Sigmoid colon (tissue), 7 donors: ENCODE measurements at places on chromosomes 4 and X. TPM values are rescaled to one million over a fixed set of nuclear protein-coding genes. Genes with fewer than 3 reads are reported as not detected.

The GASK1B gene
- total RNA-seq = 59.5 TPM

The SLC25A5 gene
- 356 TPM for total RNA-seq

DNA sequence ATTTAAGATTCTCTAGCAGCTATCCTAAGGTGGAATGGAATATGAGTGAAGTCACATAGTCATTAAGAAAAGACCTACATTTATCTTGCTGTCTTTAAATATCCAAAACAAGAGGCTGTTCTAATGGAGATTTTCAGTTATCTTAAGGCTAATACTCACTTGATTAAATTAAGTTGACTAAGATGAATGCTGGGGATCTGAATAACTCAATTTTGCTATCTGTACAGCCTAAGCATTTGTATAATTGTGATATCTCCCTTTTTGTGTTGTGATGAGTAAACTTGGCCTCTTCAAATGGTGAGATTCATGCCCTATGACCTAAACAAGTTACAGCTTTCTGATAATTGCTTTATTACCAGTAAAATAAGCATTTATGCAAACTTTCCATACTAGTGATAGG is 13.6 kb upstream of the GUCY1A1 start:
- H3K4me3 ChIP-seq = no peak overlapping the region
- no peaks in the 10 kb centered on the region for H3K4me1 ChIP-seq
- no peaks in the 10 kb centered on the region for H3K36me3 ChIP-seq
- H3K27me3 ChIP-seq = no peaks in the 10 kb centered on the region

DNA sequence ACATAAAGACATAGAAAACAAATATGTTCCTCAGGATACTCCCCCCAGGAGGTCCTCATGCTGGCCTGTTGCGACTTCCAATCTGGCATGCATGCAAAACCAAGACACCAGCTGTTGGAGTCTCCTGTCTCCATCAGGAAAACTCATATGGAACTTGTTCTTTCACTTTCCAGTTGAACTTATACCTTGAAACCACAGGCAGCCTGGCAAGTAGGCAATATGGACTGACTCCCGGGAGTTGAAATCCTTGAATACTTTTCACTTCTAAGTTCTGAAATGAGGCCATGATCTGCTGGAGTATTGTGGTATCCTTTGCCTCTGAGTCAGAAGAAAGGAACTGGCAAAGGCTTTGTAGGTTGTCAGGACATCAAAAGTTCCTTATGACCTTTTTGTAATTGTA is 444.2 kb downstream of the IDS start:
- H3K27me3 ChIP-seq = no peaks in the 10 kb centered on the region
- no peak for DNase-seq
- no peak overlapping the region for H3K27ac ChIP-seq
- H3K4me3 ChIP-seq = no peak overlapping the region

DNA sequence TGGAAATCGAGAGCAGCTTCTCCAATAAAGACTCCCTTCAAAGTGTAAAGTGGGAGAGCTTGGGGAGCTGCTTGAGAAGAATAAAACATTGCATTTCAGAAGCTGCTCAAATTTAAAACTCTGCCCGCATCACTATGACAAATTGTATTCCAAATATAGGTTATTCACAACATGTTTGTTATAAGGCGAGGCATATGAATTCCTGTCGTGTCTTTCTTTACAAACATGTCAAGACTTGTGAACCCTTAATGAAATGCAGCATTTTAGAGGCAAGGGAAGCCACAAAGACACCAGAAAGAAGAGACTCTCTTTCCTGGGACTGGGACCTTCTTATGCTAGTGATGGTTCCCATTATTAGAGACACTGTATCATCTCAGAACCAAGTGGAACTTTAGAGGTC is 311.2 kb downstream of the DHX15 start:
- no peaks in the 10 kb centered on the region for H3K27me3 ChIP-seq
- H3K27ac ChIP-seq = no peak overlapping the region
- no peaks in the 10 kb centered on the region for H3K36me3 ChIP-seq
- DNase-seq = no peak
- H3K4me3 ChIP-seq = no peak overlapping the region
- H3K4me1 ChIP-seq = no peaks in the 10 kb centered on the region

GRCh38 chr4:100391863-100392262 is 126.0 kb downstream of the EMCN start:
- H3K27ac ChIP-seq = no peak overlapping the region
- H3K4me3 ChIP-seq = no peak overlapping the region
- no peak for DNase-seq
- H3K27me3 ChIP-seq = no peaks in the 10 kb centered on the region
- no peaks in the 10 kb centered on the region for H3K4me1 ChIP-seq

DNA sequence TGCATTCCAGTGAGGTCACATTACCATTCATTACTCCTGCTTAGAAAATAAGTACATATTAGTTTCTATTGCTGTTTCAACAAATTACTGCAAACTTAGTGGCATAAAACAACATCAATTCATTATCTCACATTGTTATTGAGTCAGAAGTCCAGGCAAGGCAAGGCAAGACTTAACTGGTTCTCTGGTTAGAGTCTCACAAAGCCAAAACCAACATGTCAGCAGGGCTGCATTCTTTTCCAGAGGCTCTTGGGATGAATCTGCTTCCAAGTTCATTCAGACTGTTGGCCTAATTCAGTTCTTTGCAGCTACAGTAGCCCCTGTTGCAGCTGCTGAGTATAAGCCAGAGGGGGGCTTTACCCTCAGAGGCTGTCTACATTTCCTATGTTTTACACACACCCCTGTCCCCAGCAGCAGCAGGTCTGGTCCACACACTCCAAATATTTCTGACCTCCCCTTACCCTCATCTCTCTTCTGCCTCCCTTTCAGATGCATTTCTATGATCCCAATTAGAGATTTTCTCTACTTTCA is 892.1 kb upstream of the EPHA5 start:
- H3K27me3 ChIP-seq = no peaks in the 10 kb centered on the region
- H3K4me3 ChIP-seq = no peak overlapping the region
- no peaks in the 10 kb centered on the region for H3K4me1 ChIP-seq
- DNase-seq = no peak

GRCh38 chr4:19711871-19712270 is 539.8 kb upstream of the SLIT2 start:
- DNase-seq = no peak
- no peak overlapping the region for H3K4me3 ChIP-seq
- H3K27me3 ChIP-seq = no peaks in the 10 kb centered on the region

GRCh38 chr4:13876940-13877339 is 249.4 kb upstream of the BOD1L1 start:
- H3K27ac ChIP-seq = no peak overlapping the region
- H3K27me3 ChIP-seq = no peaks in the 10 kb centered on the region
- DNase-seq = no peak
- H3K36me3 ChIP-seq = no peaks in the 10 kb centered on the region
- H3K4me1 ChIP-seq = no peaks in the 10 kb centered on the region
- no peak overlapping the region for H3K4me3 ChIP-seq

DNA sequence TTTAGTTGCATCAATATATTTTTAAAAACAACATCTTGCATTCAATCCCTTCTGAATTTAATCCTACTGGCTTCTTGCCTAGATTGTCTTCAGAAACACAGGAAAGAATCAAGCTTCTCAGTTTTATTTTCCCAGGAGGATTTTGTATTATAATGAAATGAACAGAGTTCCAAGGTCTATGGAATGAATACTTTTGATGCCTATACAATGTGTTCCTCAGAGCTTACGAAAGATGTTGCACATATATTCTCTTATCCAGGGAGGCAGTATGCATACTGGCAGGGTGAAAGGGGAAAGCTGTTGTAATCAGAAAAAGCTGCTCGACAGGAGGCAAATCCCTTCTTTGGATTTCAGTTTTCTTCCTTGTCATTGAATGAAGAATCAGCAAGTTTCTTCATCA is 8.8 kb downstream of the TMPRSS11D start:
- no peaks in the 10 kb centered on the region for H3K4me1 ChIP-seq
- no peak overlapping the region for H3K4me3 ChIP-seq
- no peak for DNase-seq
- H3K27ac ChIP-seq = no peak overlapping the region
